ENCODE measurements at places on chromosomes 6 and 20. TPM values are rescaled to one million over a fixed set of nuclear protein-coding genes. Genes with fewer than 3 reads are reported as not detected.

DNA sequence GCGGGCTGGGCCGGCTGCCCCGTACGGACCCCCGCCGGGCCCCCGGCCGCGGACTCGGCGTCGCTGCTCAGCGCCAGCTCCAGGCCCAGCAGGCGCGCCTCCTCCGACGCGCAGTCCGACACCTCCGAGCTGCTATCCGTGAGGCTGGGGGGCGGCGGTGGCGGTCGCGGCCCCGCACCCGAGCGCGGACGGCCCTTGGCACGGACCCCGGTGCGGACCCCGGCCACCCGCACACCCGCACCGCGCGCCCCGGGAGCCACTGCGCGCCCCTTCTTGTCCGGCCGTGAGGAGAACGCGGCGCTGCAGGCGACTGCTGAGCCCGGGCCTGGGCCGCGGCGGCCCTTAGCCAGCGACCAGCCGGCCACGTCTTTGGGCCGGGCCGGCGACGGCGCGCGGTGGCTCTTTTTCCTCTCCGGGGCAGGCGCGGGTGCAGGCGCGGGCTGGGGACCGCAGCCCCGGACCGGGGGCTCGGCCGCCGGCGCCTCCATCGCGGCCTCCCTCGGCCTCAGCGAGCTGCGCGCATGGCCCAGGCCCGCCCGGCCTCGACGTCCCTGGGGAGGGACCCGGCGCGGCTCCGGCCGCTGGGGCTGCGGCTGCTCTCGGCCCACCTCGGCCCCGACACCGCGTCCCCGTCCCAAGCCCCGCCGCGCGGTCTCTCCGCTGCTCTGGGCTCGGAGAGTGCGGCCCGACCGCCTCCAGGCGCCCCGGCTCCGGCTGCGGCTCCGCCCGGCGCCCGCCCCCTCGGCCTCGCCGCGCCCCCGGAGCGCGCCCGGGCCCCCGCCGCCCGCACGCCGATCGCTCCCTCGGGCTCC, 12.9 kb upstream of the TLDC2 start:
- peak; percentile 63 for DNase-seq
- H3K4me3 ChIP-seq: no peak overlapping the region
- H3K36me3 ChIP-seq: no peaks in the 10 kb centered on the region
- no peak overlapping the region for H3K27ac ChIP-seq
- peaks cover 9% of the 10 kb centered on the region for H3K27me3 ChIP-seq

DNA sequence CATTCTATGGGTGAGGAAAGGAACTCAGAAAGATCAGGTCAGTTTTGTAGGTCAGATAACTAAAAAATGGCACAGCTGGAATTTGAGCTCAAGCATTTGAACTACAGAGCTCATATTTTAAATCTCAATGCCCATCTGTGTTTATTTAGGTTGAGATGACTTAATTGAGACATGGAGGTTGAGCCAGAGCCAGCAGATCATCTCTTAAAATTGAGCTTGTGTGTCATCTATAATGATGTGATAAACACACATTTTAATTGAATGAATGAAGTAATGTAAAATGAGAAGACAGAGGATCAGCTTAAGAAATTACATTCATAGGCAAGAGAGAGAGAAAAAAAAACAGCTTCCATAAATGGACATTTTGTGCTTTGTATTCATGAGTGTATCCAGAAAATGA, 3.7 kb downstream of the MANEA start:
- H3K27ac ChIP-seq: no peak overlapping the region
- H3K4me3 ChIP-seq: no peak overlapping the region
- no peak for DNase-seq
- H3K27me3 ChIP-seq: no peaks in the 10 kb centered on the region
- H3K4me1 ChIP-seq: peaks cover 17% of the 10 kb centered on the region

DNA sequence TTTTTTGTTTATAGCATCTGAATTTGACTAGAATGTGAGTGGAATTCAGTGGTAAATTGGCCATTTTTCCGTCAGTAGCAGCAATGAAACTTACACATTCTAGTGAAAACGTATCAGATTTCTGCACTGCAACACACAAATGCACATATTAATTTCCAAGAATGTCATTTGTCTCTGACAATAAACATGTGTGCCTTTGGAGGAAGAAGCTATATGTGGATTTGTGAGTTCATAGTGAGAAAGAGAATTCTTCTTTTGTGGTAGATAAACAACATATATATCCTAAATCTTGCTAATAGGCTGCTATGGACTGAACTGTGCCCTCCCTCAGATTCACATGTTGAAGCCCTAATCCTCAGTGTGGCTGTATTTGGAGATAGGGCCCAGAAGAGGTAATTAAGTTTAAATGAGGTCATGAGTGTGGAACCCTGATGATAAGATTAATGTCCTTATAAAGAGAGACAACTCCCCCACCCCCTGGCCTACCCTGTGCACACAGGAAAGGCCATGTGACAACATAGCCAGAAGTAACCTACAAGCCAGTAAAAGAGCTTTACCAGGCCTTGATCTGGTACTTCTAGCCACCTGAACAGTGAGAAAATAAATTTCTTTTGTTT, 200.2 kb upstream of the EYA4 start:
- DNase-seq: no peak
- H3K4me1 ChIP-seq: no peaks in the 10 kb centered on the region
- H3K27me3 ChIP-seq: no peaks in the 10 kb centered on the region

DNA sequence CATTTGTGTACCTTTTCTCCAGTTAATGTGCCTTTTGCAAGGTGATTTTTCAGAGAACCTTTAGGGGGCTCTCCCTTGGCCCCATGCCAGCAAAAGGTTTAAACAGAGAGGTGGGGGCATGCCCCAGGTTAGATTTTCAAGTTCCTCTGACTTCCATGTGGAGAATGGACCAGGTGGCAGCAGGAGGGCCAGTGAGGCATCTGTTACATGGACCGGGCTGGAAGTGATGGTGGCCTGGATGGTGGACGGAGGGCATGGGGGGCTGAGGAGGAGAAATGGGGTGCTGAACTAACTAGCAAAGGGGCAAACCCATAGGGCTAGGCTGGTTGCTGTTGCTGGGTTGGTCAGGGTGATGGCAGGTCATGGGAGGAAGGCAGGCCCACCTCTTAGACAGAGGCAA, 20.7 kb upstream of the BPI start:
- H3K4me1 ChIP-seq: no peaks in the 10 kb centered on the region
- no peaks in the 10 kb centered on the region for H3K36me3 ChIP-seq
- H3K4me3 ChIP-seq: no peak overlapping the region
- DNase-seq: no peak
- no peak overlapping the region for H3K27ac ChIP-seq

- H3K36me3 ChIP-seq: no peaks in the 10 kb centered on the region
- H3K27ac ChIP-seq: no peak overlapping the region
- no peak overlapping the region for H3K4me3 ChIP-seq
These were observed 134.8 kb downstream of the JPH2 start for GRCh38 chr20:44052166-44052565.

The MEI4 gene
- not detected for total RNA-seq

GRCh38 chr6:11434565-11435326, 102.8 kb upstream of the TMEM170B start:
- no peak overlapping the region for H3K4me3 ChIP-seq
- DNase-seq: no peak
- no peaks in the 10 kb centered on the region for H3K27me3 ChIP-seq
- H3K27ac ChIP-seq: no peak overlapping the region
- H3K4me1 ChIP-seq: peaks cover 23% of the 10 kb centered on the region
- peaks cover 4% of the 10 kb centered on the region for H3K36me3 ChIP-seq

The SIRPB2 gene
- not detected for total RNA-seq

The FAM83C gene
- 0.10 TPM for total RNA-seq

The TRIM15 gene
- not detected for total RNA-seq

DNA sequence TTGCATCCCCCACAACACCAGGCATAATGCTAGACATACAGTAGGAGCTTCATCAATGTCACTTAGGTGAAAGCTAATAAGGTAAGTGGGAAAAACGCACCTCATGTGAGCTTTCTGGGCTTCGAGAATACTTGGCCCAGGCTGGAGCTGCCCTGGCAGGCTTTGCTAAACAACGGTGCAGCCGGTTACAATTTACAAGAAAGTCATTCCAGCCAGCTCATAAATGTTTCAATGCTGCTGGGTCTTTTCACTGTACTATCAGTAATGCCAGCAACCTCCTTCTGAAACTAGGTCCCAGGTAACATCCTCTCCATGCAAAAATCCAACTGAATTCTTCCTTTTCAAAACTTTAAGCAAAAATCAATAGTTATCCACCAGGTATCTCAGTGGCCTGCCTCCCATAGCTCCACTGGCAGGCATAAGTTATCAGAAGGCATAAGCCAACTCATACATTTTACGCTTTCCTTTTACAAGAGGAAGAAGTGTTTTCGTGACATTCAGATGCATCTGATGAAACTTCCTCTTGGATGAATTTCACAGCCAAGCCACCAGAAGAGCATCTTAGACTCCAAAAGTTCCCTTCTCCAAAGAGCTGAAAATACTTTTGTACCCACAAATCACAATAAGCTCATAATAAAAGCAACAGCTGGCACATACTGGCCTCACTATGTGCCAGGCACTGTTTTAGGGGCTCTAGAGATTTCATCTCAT, 56.3 kb downstream of the RTN4IP1 start:
- H3K36me3 ChIP-seq: no peaks in the 10 kb centered on the region
- DNase-seq: no peak
- H3K4me1 ChIP-seq: peaks cover 2% of the 10 kb centered on the region
- no peaks in the 10 kb centered on the region for H3K27me3 ChIP-seq
